Hepatocyte (in vitro differentiated cells): ENCODE measurements at places on chromosomes 16 and 17.

DNA sequence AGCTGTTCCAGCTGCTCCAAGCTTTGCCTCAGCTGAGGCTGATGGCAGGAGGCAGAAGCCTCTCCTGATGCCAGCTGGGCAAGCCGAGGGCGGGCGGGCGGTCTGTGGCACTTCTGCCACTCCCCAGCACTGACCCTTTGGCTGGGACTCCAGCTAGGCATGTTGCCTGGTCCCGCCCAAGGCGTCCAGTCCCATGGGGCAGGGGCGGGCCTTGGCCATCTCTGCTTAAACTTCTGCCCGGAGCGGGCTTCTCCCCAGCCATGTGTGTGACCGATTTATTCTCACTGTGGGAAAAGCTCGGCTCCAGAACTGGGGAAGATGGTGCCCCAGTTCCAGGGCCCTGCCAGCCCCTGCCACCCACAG is 349.1 kb downstream of the SEC14L1 start:
- no peak overlapping the region for H3K4me3 ChIP-seq
- H3K36me3 ChIP-seq = no peaks in the 10 kb centered on the region
- H3K4me1 ChIP-seq = no peaks in the 10 kb centered on the region
- no peak for DNase-seq
- H3K27ac ChIP-seq = no peak overlapping the region

- no peak overlapping the region for H3K4me3 ChIP-seq
- H3K36me3 ChIP-seq = no peaks in the 10 kb centered on the region
- DNase-seq = no peak
- H3K4me1 ChIP-seq = no peaks in the 10 kb centered on the region
- H3K27ac ChIP-seq = no peak overlapping the region
These were observed 834.3 kb upstream of the CDH8 start for GRCh38 chr16:62870554-62870953.

- H3K4me3 ChIP-seq = no peak overlapping the region
- no peak for DNase-seq
- no peaks in the 10 kb centered on the region for H3K4me1 ChIP-seq
- H3K36me3 ChIP-seq = no peaks in the 10 kb centered on the region
- H3K27ac ChIP-seq = no peak overlapping the region
These were observed 9.3 kb upstream of the KREMEN2 start for GRCh38 chr16:2954656-2955381.

- no peaks in the 10 kb centered on the region for H3K27me3 ChIP-seq
- no peak for DNase-seq
- no peak overlapping the region for H3K27ac ChIP-seq
- H3K4me1 ChIP-seq = no peaks in the 10 kb centered on the region
- H3K4me3 ChIP-seq = no peak overlapping the region
These were observed 183.4 kb downstream of the ZNF18 start for GRCh38 chr17:11813871-11814270.

GRCh38 chr17:42061646-42062487 is 11.5 kb upstream of the C17orf113 start:
- no peak overlapping the region for H3K27ac ChIP-seq
- H3K4me3 ChIP-seq = no peak overlapping the region
- no peaks in the 10 kb centered on the region for H3K36me3 ChIP-seq
- H3K4me1 ChIP-seq = no peaks in the 10 kb centered on the region
- no peaks in the 10 kb centered on the region for H3K27me3 ChIP-seq

GRCh38 chr17:43146649-43147048 is 21.5 kb upstream of the BRCA1 start:
- H3K27ac ChIP-seq = no peak overlapping the region
- no peak for DNase-seq
- H3K27me3 ChIP-seq = no peaks in the 10 kb centered on the region
- no peaks in the 10 kb centered on the region for H3K36me3 ChIP-seq
- no peaks in the 10 kb centered on the region for H3K4me1 ChIP-seq
- H3K4me3 ChIP-seq = no peak overlapping the region

DNA sequence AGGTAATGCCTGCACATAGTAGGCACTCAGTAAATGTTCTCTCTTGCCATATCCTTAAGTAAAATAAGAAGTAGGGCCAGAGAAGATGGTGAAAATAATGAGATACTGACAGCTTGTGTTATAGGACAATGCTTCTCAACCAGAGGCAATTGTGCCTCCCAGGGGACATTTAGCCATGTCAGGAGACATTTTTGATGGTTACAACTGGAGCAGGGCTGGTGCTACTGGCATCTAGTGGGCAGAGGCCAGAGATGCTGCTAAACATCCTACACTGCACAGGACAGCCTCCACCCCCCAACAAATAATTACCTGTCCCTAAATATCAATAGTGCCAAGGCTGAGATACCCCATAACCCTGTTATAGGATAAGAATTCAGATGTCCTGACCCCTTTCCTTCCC is 1.7 kb downstream of the RAD51D start:
- no peak for DNase-seq
- H3K27me3 ChIP-seq = no peaks in the 10 kb centered on the region
- H3K4me1 ChIP-seq = peaks cover 8% of the 10 kb centered on the region
